ENCODE measurements at places on chromosomes 13 and 19.

DNA sequence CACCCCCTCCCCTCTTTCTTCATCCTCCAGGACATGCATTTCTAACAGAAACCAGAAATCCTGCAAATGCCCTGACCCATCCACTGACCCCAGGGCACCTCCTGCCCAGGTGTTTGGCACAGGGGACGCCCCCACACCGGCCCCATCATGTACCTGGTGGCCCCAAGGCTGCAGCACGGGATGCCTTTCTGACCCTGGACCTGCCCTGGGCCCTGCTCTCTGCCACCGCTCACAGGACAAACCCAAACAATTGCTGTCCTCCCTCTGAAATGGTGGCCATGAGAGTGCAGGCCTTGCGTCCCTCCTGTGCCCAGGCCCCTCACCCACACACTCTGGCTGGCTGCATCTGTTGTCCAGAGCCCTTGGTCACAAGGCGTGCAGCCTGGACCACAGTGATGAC is 12.1 kb downstream of the SCGB2B2 start:
- no peak for DNase-seq

DNA sequence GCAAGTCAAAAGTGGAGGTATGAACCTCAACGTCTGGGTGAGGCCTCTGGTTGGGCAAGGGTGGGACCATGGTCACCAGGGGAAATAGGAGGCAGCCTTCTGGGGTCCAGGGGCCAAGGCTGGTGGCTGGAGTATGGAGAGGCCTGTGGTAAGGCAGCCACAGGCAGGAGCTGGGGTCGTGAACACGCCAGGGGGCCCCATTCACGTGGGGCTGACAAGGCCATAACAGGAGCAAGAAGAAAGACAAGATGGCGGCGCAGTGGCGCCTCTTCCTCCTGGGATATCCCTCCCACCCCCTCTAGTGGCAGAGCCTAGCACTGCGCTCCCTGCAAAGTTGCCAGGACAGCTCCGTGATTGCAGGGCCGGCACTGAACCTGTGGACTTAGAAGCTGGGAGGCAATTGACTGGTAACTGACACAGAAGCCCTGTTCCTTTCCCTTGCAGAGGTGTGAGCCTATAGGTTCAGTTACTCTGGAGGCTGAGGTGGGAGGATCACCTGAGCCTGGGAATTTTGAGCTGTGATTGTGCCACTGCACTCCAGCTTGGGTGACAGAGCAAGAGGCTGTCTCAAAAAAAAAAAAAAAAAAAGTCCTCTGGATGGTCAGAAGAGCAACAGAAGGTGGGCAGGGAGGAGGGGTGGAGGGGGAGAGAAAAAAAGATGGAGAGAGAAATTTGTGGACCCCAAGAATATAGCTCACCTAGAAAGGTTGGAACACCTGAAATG is 19.7 kb upstream of the EDDM13 start:
- DNase-seq, result peak; percentile 91

GRCh38 chr13:23679220-23679619 is 109.0 kb downstream of the TNFRSF19 start:
- DNase-seq, result no peak

DNA sequence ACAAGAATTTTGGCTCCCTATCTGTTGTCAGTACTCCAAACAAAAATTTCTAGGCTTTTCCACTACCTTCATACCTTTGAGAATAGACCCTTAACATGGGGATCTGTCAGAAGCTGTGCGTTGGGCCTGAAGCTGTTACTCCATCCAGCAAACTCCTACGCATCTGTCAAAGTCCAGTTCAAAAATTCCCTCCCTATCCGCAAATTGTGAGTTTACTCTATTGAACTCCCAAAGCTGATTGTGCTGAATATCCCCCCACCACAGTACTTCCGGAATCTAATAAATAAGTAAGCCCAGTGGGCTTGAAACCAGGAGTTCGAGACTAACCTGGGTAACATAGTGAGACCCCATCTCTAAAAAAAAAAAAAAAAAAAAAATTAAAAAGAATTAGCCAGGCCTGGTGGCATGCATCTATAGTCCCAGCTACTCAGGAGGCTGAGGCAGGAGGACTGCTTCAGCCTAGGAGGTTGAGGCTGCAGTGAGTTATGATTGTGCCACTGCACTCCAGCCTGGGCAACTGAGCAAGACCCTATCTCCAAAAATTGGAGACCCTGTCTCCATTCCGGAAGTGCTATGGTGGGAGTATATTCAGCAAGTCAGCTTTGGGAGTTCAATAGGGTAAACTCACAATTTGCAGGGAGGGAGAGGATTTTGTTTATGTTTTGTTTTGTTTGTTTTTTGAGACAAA is 930 bp upstream of the FBN3 start:
- no peak for DNase-seq

- no peak for DNase-seq
These were observed 75.5 kb upstream of the MEDAG start for GRCh38 chr13:30830638-30830965.

DNA sequence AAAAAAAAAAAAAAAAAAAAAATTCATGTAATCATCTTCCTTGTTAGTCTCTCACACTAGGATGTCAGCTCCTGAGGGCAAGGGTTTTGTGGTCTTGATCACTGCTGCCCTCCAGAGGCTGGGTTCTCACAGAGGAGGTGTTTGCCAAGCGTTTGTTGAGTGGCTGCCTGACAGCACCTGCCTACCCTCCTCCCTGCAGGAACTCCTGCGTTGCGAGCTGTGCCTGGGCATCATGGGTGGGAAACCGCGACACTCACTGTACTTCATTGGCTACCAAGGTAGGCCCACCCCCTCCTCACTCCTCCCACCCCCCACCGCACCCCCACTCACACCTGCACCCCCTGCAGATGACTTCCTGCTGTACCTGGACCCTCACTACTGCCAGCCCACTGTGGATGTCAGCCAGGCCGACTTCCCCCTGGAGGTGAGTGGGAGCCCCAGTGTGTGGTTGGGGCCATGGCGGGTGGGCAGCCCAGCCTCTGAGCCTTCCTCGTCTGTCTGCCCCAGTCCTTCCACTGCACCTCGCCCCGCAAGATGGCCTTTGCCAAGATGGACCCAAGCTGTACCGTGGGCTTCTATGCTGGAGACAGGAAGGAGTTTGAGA is 8.1 kb downstream of the ATG4D start:
- DNase-seq, result peak; percentile 35

DNA sequence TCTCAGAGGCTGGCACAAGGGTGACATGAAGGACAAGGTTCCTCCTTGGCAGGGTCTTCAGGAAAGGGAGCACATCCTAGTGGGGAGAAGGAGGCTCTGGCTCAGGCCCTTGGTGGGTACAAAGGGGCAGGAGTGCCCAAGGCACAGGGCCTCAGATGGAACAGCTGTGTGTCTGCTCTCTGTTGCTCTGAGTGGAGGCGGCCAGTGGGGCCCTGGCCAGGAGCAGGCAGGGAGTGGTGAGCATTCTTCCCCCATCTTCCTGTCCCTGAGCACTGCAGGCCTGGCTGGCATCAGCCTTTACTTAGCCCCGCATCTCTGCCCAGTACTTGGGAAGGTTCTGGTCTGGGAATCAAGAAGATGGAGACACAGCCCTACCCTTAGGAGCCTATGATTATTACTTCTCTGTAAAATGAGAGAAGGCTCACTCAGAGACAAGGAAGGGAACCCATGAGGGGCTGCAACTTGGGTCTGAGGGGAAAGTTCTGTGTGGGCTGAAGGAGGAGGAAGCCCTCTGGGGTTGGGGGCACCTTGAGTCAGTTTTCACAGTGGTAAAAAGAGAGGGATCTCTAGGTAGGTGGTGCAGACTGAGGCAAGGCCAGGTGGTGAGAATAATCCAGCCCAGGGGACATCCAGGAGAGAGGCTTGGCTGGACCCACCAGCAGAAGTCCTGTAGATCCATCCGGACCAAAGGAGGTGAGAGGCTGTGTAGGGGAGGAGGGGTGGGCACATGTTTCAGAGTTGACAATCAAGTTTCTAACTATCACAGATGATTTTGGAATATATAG is 173.5 kb downstream of the TSHZ3 start:
- no peak for DNase-seq

- DNase-seq, result no peak
These were observed 462.2 kb downstream of the FOXO1 start for GRCh38 chr13:40204246-40204645.

DNA sequence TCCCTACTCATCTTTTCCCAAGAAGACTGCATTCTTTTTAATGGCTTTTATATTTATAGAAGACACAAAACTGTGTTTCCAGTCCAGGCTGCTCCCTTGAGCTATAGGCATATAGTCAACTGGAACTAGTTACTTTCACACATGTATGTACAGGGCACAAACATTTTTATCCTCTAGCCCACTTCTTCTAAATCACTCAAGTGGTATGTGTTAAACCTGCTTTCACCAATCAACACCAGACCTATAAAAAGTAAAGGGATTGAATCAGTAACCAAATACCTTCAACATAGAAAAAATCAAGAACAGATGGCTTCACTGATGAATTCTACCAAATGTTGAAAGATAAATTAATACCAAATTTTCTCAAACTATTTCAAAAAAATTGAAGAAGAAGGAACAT is 584.2 kb upstream of the SLITRK1 start:
- no peak for DNase-seq

GRCh38 chr13:94622344-94622743 is 20.7 kb downstream of the GPR180 start:
- no peak for DNase-seq

- no peak for DNase-seq
These were observed 3.2 kb downstream of the LHFPL6 start for GRCh38 chr13:39599842-39600241.

All from BE2C (cell line).